Heart left ventricle (tissue), 16 donors: ENCODE measurements at places on chromosomes 7 and 10. TPM values are rescaled to one million over a fixed set of nuclear protein-coding genes. Genes with fewer than 3 reads are reported as not detected.

DNA sequence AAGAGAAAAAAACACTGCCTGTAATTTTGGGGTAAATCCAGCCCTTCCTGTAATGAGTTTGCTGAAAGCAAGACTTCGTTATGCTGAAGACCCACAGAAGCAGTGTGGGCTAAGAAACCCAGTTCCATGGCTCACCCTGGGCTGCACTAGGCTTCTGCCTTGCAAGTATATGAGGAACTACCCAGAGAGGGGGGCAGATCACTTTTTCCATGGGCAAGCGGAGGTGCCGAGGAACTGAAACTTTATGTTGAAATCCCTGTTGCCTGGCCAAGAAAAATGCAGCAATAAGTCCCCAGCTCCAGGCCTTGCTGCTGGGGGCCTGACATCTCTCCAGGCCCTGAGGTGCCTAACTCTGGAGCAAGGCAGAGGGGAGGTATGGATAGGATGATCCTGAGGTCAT lies 8.5 kb downstream of the RASSF4 start:
- no peak for DNase-seq

- DNase-seq: no peak
Observed at GRCh38 chr10:43596546-43596945, 9.7 kb upstream of the ZNF485 start.

GRCh38 chr10:119025776-119026175 lies 3.7 kb upstream of the NANOS1 start:
- peak; percentile 80 for DNase-seq

- no peak for DNase-seq
Observed at GRCh38 chr10:13247784-13248183, 13.6 kb upstream of the UCMA start.

- DNase-seq: no peak
Observed at GRCh38 chr10:120732643-120733313, 118.4 kb upstream of the WDR11 start.

DNA sequence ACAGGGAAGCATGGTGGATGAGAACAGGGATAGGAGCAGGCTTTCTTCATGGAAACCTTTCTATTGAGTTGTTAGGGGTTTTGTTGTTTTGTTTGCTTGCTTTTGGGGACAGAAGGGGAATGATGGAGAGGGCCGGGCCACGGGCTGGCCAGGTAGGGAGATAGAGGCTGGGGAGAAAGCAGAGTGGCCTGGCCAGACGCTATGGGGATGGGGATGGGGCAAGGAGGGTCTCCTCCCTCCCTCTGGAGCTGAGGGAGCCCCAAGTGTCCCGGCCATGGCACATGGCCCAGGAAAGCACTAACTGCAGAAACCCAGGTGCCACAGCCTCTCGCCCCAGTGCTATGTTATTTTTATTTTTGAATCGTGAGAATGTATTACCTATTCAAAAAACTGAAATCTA lies 10.0 kb downstream of the AOC1 start:
- DNase-seq: no peak

- no peak for DNase-seq
Observed at GRCh38 chr10:97827702-97828291, 21.8 kb upstream of the GOLGA7B start.

DNA sequence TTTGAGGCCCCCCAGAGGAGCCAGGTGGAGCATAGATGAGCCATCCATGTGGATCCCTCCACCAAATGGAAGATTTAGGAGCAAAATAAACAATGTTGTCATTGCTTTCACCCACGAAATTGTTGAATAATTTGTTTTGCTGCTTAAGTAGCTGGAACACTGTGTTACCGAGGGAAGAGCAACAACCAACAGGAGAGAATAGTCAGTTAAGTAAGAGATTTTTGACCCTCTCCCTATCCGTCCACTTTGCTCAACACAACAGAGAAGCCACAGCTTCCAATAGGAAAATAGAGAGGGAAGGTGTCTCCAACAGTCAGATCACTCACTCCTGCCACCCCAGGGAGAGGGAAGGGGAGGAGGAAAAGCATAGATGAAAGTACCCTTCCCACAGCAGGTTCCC lies 3.9 kb upstream of the ZKSCAN1 start:
- DNase-seq: no peak

DNA sequence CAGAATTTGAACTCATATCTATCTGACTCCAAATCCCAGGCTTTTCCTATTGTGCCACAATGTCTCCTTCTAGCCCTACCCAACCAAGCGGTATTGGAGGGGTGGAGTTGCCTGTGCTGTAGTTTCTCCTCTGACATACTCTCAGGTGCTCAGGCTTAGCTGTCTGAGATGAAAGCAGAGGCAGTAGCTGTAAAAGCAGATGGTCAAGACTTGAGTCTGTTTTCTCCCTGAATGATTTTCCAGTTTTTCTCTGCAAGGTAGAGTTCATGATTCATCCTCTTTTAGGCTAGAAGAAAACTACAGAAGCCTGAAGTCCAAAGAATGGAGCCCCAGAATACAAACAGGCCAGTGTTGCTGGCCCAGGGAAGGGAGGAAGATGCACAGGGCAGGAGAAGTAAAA lies 130.0 kb downstream of the PDE1C start:
- DNase-seq: no peak

DNA sequence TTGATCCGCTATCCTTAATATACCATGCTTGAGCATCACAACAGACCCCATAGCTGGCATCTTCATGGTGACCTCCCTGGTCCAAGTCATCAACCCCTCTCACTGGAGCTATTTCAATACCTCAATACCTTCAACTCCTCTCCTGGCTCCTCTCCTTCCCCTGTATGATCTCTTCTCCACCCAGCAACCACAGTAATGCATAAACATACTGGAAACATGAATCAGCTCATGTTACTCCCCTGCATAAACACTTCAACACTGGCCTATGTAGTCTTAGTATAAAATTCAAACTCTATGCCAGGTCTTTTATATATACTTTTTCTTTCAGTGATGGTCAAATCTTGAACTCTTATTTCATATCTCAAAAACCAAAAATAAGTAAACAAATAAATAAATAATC lies 31.8 kb upstream of the TMEM273 start:
- DNase-seq: no peak

ARHGEF5 gene
- polyA plus RNA-seq: 0.53 TPM

SPDYE2B gene
- polyA plus RNA-seq: not detected

FIGNL1 gene
- 1.9 TPM for polyA plus RNA-seq

HOXA5 gene
- not detected for polyA plus RNA-seq

FGF8 gene
- not detected for polyA plus RNA-seq

VSTM4 gene
- polyA plus RNA-seq: 5.6 TPM
